ENCODE measurements at places on chromosomes 12 and 14.

GRCh38 chr12:40431169-40431568 lies 206.4 kb downstream of the LRRK2 start:
- DNase-seq: no peak

- DNase-seq: no peak
Measured at GRCh38 chr14:24370748-24371147, 2.8 kb downstream of the NFATC4 start.

DNA sequence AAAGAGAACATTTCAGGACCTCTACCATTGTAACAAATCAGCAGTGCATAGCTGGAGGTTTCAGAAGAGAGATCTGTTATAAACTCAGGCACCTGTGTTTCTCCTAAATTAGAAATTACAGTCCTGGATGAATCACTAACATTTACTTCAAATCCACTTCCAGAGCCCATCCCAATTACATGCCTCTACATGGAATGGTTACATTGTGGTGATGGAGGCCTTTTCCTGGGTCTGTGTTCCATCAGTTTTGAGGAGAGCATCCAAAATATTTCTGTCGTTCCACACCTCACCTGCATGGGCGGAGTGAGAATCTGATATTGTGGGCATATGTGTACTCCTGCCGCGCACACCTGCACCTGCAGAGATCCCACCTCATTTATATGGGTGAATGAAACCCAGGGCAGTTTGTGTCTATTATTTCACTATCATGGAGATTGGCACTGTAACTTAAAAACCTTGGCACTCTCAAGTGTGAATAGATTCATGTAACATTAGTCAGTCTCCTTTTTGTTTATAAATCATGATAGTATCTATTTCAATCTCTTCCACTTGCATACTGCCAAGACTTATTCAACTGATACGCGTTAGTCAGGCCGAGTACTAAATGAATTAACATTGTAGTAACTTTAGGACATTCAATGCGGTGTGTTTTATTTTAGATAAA lies 215.1 kb upstream of the FAR2 start:
- DNase-seq: no peak

- no peak for DNase-seq
Measured at GRCh38 chr14:38838049-38838978, 264.7 kb downstream of the SEC23A start.

DNA sequence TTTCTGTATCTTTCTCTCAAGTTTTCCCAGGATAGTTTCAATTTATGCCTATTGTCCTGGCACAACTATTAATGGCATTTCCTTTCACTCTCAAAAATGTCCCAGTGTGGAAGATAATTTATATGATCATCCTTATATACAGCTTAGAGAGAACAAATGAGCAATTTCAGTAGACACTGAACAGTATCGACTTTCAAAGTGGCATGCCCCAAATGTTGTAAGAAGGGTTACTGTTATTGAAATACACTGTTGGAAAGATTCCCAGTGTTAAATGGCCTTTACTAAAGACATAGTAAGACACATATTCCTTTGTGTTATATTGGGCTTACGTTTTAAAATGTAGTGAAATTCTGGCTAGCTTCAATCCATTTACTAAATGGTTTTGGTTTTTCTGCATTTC lies 202.3 kb upstream of the CDKN3 start:
- DNase-seq: no peak

DNA sequence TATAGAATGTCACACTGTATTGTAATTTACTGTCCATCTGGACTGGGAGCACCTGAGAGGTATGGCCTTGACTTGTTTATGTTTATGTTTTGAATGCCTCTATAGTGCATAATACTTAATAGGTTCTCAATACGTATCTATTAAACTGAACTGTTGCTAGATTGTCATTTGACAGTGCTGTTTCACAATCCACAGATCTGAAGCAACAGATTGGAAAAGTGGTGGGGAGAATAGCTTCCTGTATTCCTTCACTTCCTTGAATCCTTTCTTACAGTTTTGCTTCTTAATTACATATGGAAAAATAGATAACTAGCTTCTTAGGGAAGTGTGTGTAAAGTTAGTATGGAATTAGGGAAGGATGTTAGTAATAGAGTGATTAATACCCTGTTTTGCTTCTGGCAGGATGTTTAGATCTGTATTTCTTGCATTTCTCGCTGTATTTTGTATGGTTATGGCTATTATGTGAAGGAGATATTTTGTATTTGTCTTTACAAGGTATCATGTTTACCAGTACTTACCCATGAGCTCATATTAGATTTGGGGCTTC lies 4.5 kb downstream of the CNOT2 start:
- no peak for DNase-seq

DNA sequence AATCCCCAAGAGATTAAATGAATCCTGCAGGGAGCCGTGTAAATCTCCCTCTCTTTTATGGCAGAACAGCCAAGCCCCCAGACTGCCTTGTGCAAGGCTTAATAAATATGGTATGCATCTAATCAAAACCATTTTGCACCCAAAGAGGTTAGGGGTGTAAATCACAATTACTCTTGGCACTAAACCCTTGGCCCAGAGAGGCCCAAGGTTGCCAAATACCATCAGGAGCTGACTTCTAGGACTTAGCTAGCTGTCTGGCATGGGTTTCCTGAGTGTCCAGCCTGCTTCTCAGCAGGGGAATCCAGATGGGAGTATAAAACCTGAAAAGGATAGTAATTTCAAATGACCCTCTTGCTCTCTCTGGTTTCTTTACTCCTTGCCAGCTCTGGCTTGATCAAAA lies 610.4 kb downstream of the MED13L start:
- no peak for DNase-seq

DNA sequence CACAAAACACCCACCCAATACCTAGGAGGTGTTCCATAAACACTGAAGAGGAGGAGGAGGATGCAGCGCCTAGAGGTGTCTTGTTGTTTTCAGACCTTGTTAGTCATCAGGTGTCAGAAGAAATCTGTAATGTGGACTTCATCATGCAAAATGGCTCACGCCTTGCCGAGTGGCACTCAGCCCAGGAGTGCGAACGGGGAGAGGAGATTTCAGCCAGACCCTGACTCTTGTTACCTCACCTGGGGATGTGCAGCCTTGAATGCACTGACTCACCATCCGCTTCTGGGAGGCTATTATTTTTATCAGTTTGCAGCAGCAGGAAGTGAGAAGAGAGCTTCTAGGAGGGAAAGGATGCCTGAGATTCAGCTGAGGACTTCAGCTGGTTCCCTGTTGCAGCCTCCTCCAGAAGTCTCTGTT lies 48.2 kb upstream of the PLXNC1 start:
- DNase-seq: peak; percentile 49

DNA sequence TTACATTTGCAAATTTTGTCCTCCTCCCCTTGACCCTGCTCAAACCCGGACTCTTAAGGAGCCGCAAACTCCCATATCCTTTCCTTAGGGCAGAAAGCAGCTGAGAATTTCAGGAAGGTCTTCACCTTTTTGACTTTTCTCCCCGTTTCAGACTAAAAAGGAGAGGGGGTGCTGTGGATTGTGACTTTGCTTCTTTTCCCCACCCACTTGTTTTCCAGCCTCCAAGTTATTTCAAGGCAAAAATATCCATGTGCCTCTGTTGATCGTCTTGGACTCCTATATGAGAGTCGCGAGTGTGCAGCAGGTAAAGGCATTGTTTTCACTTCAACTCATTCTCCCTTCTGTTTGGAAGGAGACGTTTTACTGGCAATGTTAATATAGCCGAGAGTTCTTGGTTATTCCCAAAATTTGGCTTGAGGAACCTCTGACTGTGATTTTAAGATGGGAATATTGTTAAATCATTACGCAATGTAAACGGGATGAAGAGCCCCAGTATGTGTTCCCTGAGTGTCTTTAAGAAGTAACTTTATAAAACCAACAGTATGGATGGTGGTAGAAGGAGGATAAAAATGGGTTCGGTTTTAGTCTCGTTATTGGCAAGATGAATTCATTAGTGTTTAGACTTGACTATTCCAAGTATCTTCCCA lies 663 bp downstream of the LRRK2 start:
- no peak for DNase-seq

DNA sequence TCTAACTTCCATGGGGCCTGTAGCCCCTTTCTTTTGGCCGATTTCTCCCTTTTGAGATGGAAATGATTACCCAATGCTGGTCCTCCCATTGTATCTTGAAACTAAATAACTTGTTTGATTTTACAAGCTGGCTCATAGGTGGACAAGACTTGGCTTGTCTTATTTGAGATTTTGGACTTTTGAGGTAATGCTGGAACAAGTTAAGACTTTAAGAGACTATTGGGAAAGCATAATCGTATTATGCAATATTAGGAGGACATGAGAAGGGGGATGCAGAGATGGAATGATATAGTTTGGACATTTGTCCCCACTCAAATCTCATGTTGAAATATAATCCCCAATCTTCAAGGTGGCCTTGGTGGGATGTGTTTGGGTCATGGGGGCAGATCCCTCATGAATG lies 49.2 kb upstream of the LYZ start:
- no peak for DNase-seq

DNA sequence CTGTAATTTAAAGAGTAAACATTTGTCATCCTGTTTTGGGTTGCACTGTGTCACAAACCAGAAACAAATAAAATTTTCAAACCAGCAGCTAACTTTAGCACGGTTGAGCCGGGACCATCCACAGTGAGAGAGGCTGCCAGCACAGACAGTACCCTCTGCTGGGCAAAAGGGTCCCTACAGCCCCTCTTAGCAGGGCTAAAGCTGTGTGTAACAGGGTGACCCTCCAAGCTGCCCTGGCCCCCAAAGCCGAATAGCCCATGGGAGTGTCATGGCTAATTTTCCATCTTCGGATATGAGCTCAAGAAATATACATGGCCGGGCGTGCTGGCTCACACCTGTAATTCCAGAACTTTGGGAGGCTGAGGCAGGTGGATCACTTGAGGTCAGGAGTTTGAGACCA lies 157.1 kb upstream of the GRIN2B start:
- no peak for DNase-seq

DNA sequence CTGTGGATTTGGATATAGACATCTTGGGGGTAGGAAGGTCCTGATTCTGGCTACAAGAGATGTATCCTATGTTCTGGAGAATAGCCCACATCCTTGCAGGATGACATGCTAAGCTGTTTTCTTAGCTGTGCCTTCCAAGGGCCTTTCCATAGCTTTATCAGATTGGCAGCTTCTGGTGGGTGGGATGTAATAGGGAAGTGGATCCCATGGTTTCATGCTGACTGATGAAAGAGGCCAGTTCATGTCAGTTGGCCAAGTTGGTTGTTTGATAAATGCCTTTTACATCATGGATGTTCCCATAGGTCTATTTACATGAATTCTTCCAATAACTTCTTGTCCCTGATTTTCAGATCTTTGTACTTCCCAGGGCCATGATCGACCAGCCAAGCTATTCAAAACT lies 169.1 kb upstream of the RMST start:
- no peak for DNase-seq

DNA sequence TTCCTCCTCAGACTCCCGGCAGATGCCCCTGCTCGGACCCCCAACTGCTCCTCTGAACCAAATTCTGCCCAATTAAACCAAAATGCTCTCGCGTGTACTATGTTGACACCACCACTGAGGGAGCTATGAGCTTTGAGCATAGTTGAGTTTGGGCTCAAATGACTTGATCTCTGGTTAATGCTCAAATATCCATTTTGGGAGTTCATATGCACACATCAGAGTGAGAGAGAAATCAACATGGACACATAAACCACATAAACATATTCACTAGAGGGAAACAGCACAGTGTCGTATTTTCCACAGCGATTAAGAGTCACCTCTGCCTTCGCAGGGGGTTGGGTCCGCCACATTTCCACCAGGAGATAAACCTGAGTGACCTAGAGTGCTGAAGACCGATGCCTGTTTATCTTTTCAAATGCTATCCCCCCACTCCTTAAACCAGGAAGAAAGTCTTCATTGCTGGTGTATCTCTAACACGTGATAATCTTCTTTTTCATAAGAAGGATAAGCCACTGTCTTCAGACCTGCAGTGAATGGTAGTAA lies 59.4 kb upstream of the FOXN3 start:
- no peak for DNase-seq

- no peak for DNase-seq
Measured at GRCh38 chr12:10968765-10969456, 17.8 kb downstream of the TAS2R50 start.

GRCh38 chr12:127041985-127042625 lies 1224.9 kb upstream of the TMEM132C start:
- no peak for DNase-seq

DNA sequence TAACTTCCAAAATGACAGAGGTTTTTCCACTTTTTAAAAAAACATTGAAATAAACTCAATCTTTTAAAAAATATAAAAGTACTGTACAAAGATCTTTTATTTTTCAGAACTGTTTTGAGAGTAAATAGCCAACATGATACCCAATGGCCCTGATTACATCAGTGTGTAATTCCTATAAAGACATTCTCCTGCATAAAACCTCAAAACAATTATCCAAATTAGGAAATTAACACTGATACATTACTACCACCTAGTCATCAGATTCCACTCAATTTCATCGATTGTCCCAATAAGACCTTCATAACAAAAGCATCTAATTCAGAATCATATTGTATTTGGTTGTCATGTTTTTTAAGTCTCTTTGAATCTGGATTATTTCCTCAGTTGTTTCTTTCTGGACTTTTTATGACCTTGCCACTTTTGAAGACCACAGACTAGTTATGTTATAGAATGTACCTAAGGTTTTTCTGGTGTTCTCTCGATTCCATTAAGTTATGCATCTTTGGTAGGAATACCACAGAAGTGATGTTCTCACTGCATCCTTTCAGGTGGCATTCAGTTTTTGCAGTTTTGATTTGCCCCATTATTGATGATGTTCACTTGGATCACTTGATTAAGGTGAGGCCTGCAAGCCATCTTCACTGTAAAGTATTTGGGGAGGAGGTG lies 4.0 kb upstream of the YEATS4 start:
- no peak for DNase-seq

DNA sequence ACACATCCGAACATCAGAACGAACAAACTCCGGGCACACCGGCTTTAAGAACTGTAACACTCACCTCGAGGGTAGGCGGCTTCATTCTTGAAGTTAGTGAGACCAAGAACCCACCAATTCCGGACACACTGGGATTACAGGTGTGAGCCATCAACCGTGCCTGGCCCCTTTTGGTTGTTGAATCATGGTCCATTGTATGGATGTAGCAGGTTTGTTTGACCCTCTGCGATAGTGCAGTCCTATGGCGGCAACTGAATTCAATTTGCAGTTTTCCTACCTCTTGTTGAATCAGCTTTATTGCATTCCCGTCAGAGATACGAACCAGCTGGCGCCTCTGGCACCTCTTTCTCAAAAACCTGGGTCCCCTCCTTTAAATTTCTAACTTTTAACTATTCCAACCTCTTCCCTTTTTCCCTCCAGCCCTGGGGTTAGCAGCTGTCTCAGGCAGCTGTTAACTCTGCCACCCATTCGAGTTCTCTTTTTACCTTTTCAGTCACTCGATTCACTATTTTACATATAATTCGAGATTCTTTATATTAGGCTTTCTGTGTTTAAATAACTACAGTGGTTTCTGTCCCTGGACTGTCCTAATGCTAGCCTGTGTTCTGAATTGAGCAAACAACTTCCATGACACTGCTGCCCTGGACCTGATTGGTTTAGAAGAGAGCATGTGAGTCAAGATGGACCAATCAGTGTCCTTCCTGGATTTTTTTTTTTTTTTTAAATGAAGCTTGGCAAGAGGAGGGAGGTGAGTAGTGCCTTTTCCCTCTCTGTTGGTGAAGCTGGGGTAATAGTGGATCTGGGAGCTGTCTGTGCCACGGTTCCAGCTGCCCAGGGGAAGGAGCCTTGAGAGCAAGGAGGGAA lies 261.5 kb downstream of the PCNX1 start:
- no peak for DNase-seq
